ENCODE measurements at places on chromosomes 13 and 19.
A peak's percentile ranks its signal among the peaks of the same experiment; 100 is the strongest.

DNA sequence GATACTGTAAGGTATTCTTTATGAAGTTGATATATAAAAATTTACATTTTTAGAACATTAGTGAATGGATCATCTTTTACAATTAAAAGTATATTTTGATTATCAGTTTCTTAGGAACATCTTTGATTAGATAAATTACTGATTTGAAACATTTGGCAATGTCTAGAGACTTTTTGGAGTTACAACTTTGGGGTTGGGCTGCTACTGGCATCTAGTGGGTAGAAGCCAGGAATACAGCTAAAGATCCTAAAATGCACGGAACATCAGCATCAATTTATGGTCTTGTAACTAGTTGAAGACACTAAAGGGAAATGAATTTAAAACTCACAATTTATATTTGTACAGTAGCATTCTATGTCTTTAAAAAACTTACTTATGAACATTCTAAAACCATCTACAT lies 19.9 kb downstream of the POMP start:
- no peak for DNase-seq

GRCh38 chr19:5484398-5485285 lies 29.4 kb downstream of the ZNRF4 start:
- DNase-seq = no peak

- DNase-seq = no peak
Measured at GRCh38 chr19:29495901-29496441, 29.8 kb upstream of the VSTM2B start.

- DNase-seq = peak; percentile 14
Measured at GRCh38 chr13:26707122-26708006, 53.2 kb downstream of the GPR12 start.

GRCh38 chr19:1296575-1297271 lies 11.1 kb downstream of the EFNA2 start:
- no peak for DNase-seq

- peak; percentile 13 for DNase-seq
Measured at GRCh38 chr19:3836887-3837286, 32.0 kb downstream of the ZFR2 start.

DNA sequence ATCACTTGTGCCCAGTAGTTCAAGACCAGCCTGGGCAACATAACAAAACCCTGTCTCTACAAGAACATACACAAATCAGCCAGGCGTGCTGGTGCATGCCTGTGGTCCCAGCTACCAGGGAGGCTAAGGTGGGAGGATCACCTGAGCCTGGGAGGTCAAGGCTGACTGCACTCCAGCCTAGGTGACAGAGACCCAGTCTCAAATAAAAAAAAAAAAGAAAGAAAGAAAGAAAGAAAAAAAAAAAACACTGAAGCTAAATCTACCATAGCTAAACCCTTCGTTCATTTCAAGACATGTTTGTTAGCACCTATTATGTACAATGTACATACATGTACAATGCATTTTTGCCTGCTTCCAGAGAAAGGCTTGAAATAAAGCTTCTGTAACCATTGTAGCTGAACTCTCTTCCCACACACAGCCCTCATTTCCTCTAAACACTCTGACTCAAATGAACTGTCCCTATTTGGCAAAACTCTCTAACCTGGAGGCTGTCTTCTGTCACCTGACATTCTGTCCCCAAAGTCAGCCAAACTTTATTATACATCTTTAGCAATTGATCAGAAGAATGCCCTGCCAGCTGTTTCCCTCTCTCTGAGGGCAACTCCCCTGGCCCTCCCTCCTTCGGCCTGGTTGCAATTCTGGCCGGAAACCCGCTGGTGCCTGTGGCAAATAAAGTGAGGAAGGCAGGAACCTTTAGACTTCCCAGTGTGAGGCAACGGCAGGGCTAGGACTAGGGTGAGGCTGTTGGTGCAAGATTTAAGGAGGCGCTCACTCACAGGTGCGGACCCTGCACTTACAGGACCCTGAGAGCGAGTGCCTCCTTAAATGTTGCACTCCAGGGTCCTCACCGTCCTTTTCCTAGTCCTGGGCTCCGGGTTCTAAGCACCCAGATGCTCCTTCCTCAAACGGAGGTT lies 1.8 kb downstream of the ETHE1 start:
- peak; percentile 76 for DNase-seq

- DNase-seq = no peak
Measured at GRCh38 chr19:40567040-40567749, 9.5 kb upstream of the SHKBP1 start.

DNA sequence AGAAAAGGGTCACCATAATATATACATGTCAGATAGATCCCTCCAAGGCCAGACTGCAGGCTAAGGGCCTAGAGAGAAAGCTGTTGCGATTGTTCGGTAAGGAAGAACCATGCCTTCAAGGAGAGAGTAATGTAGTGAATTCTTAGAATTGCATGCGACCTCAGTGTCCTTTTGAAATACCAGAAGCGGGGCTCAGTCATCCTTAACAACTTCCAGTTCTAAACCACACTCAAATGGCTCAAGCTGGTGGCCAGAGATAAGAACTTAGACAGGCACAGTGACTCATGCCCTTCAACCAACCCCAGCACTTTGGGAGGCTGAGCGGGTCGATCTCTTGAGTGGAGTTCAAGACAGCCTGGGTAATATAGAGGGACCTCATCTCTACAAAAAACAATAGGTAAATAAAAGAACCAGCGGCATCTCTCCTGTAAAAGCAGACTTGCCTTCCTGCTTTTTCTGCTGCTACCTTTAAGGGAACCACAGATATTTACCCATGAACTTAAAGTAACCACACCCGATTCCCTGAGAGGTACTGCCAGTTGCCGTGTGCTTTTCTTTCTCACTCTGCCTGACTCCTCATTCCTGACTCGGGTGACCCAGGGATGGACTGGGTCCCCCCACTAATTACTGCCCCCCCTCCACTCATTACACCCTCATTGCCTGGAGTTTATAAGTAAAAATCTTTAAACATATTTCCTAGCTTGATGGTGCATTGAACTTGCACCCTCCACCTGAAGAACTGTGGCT lies 15.4 kb upstream of the SIGLEC6 start:
- DNase-seq = no peak

DNA sequence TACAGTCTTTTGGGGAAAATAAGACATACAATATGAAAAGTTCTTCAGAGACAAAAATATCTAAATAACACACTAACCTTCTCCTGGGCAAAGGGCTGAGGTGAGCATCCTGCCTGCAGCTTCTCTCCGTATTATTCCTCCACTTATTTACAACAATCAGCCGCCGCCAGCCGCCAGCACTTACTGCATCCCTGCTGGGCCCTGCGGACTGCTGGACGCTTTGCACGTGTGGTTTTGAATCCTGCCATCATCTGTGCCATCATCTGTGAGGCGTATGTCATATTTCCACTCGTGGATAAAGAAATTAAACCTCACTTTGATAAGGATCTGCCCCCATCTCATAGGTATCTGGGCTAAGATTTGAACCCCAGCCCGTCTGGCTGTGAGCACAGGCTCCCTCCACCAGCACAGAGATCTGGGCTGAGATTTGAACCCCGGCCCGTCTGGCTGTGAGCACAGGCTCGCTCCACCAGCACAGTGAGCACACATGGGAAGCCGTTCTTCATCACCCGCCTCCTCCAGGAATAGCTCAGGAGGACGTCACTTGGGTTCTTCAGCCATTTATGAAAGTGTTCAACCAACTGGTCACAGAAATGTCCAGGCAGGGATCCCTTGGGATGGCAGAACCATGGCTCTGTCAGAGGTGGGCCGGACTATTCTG lies 35.2 kb upstream of the TUBGCP3 start:
- no peak for DNase-seq

DNA sequence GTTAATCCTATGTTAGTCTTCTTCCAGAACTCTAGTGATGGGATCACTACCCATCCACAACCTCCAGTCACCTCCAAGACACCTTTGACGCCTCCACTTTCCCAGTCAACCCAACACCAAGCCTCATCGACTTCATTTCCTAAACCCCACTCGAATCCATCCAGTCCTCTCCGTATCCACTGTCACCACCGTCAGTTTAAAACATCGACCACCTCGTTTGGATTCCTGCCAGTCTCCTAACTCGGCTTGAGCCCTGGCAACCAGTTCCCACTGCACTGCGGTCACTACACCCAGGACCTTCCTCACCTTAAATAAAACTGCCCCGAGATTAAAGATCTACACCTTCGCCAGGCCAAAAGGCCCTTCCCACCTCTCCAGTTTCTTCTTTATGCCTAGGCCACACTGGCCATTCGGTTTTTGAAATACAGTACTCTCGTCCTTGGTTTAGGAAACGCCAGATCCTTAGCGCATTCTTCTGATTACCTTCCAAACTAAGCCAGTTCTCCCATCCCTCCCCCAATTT lies 1.2 kb downstream of the MTIF3 start:
- no peak for DNase-seq

DNA sequence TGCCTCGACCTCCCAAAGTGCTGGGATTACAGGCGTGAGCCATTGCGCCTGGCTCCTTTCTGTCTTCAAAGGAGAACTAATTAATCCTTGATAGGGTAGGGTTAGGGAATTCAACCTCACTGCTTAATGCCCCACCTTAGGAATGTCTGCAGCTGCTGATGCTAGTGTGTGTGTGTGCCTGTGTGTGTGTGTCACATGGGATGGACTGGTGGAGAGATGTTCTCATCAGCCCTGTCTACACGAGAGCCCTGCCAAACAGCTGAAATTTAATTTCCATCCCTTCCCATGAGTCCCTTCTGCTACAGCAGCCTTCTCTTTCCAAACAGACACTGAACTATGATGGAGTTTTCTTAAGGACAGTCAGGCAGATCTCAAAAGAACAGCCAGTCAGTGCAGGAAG lies 46.5 kb upstream of the CLDN10 start:
- DNase-seq = no peak

GRCh38 chr13:113293686-113294085 lies 3.4 kb upstream of the LAMP1 start:
- no peak for DNase-seq

- no peak for DNase-seq
Measured at GRCh38 chr19:2805991-2806649, 13.5 kb upstream of the ZNF554 start.

DNA sequence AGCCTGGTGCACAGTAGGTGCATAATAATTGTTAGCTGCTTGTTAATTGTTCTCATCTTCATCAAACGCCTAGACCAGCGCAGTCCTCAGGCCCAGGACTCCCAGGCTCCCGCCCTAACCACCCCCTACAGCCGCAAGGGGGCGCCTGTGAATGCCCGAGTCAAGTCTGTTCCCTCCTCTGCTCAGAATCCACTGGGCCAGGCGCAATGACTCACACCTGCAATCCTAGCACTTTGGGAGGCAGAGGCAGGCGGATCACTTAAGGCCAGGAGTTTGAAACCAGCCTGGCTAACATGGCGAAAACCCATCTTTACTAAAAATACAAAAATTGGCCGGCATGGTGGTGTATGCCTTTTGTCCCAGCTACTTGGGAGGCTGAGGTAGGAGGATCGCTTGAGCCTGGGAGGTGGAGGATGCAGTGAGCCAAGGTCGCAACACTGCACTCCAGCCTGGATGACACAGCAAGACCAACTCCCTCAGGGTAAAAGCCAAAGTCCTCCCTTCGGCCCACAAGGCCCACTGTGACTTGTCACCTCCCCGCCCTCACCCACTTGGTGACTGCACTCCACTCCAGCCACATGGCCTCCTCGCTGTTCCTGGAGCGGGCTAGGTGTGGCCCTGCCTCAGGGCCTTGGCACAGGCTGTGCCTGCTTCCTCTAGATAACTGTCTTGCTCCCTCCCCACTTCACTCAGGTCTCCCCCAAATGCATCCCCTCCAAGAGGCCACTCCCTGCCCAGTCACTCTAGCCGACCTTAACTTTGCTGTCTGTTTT lies 9.1 kb downstream of the ZNF653 start:
- peak; percentile 49 for DNase-seq

GRCh38 chr19:32339988-32340874 lies 5.2 kb upstream of the ZNF507 start:
- DNase-seq = peak; percentile 36

DNA sequence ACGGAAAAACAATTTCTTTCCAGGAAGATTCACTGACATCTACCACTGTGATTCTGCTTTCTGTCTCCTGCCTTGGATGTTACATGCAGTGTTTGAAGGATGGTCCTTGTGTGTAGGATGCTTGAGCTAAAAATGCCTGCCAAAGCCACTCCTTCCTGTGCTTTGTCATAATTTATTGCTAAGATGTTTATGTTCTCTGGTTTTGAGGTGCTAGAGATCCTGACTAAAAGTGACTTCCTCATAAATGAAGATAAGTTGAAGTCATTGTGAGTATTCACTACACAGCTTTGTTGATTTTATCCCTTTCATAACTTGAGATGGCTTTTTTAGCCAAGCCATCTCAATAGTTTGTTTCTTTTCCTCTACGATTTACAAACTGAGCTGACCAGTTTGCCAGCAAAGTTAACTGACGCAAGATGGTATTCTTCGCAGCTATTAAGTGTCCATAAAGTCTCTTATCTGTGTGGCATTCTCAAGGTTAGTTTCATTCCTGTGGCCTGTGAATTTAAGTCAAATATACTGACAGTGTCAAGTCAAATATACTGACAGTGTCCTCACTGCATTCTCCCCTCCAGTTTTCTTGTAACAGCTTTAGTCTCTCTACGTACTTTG lies 15.7 kb upstream of the FBXL3 start:
- no peak for DNase-seq

DNA sequence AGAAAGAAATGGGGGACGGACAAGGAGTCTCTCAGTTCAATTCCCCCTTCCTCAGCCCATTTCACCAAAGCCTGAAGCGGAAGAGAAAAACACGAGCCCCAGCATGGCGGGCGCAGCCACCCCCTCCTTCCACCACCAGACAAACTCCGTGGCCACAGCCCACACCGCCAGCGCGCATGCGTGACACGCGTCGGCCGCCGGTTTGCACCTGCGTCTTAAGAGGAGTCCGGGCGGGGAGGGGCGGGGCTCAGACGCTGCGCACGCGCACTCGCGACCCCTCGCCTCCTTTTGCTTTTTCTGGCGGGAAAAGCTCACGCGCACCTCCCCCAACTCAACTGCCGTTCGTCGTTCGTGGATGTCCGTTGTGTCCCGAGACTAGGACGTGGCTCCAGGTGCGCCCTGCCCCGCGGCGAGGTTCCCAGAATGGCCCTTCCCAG lies at the start of gene KASH5:
Gene KASH5 (plus strand): TSS at position 314 of the 437 bp plus-strand sequence. CDS start 2,635 bp downstream, outside the sequence.
- peak; percentile 91 for DNase-seq

- no peak for DNase-seq
Measured at GRCh38 chr13:59982631-59983382, 180.9 kb downstream of the DIAPH3 start.

DNA sequence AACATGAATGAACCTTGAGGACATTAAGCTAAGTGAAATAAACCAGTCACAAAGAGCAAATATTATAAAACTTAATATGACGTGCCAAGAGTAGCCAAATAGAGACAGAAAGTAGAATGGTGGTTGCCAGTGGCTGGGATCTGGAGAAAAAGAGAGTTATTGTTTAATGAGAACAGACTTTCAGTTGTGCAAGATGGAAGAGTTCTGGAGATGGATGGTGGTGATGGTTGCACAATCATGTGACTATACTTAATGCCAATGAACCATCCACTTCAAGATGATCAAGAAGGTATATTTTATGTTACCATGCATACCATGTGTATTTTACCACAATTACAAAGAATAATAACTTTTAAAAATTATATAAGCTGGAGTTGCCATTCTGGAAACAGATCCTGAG lies 65.7 kb upstream of the MTIF3 start:
- DNase-seq = no peak

GRCh38 chr13:35782793-35783192 lies 306.3 kb upstream of the MAB21L1 start:
- no peak for DNase-seq

- DNase-seq = no peak
Measured at GRCh38 chr19:56707821-56708220, 36.3 kb upstream of the ZNF835 start.
